ENCODE measurements at places on chromosomes 4 and X.

GRCh38 chr4:143085224-143085623 is 99.5 kb upstream of the USP38 start:
- no peak for DNase-seq

- no peak for DNase-seq
Observed at GRCh38 chrX:70979136-70979762, 48.4 kb upstream of the SLC7A3 start.

DNA sequence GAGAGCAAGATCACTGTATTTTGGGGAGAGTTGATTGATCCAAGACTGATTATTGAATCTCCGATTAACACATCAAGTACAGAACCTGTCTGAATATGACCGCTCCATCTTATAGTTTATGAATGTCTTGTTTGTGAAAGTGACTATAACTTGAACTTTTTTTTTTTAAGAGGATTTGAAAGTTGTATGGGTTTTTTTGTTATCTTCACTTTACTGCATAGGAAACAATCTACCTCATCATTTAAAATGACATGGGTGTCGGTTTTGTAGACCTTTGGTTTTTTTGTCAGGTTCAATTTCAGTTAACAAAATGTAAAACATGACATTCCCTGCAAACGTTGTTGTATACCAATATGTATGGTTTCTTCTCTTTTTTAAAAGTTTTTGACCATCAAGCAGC is 103.0 kb upstream of the NUDT6 start:
- DNase-seq = no peak

- no peak for DNase-seq
Observed at GRCh38 chr4:123092586-123092985, 170.2 kb upstream of the NUDT6 start.

DNA sequence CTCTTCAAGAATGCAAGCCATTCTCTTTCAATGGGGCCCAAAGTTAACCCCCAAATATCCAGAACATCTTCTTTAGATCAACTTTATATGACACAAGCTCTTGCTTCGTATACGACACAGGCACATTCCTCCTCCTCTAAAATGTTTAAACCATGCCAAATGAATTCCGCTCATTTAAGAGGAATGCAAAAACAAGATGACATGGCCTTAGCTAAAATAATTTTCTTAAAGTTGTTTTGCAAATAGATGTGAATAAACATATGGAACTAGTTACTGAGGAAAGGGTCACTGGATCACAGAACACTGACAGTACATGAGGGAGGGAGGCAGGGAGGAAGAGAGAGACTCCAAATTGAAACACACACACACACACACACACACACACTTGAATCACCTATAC is 97.4 kb downstream of the RASL11B start:
- DNase-seq = no peak

GRCh38 chr4:4656977-4657376 is 115.1 kb upstream of the STX18 start:
- DNase-seq = no peak

- DNase-seq = no peak
Observed at GRCh38 chrX:20285511-20285910, 18.8 kb upstream of the RPS6KA3 start.

- DNase-seq = no peak
Observed at GRCh38 chrX:72020788-72021187, 110.1 kb downstream of the NHSL2 start.

- DNase-seq = no peak
Observed at GRCh38 chr4:63618883-63619718, 790.1 kb downstream of the TECRL start.

DNA sequence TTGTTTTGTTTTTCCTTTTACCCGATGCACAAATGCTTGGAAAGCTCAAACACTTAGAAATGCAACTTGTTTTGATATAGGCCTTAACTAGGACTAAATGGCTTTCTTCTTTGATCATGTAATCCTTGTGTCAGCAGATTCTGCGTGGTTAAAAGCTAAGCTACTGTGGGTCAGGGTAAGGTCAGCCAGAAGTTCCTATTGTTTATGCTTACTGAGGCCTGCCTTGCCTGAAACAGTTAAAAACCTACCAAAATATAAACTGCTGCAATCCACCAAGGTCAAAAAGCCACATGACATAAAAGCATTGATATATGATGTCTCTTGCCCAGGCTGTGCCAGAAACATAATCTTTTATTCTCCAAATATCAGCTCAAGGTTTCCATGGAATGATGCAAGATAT is 223.4 kb downstream of the FAM47B start:
- no peak for DNase-seq
